ENCODE measurements at places on chromosomes 1 and 21.
A peak's percentile ranks its signal among the peaks of the same experiment; 100 is the strongest.

DNA sequence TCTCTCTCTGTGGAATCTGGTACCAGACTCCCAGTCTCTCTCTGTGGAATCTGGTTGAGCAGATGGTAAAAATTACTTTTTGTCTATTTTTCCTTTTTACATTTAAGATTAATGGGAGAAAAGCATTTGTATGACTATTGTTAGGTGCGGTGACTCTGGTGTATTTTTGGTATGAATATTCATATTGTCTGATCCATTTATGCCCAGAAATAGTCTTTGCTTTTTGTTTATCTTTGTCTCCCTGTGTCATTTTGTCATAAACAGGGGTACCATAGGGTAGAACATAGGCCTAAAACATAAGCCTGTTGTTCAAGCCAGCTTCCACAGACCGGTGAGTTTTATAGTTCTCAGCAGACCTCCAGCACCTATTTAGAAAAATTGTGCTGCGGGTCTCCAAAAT lies 78.7 kb downstream of the ETS2 start:
- DNase-seq, result no peak

- DNase-seq, result peak; percentile 83
Observed at GRCh38 chr1:155277902-155278688, 832 bp downstream of the HCN3 start.

DNA sequence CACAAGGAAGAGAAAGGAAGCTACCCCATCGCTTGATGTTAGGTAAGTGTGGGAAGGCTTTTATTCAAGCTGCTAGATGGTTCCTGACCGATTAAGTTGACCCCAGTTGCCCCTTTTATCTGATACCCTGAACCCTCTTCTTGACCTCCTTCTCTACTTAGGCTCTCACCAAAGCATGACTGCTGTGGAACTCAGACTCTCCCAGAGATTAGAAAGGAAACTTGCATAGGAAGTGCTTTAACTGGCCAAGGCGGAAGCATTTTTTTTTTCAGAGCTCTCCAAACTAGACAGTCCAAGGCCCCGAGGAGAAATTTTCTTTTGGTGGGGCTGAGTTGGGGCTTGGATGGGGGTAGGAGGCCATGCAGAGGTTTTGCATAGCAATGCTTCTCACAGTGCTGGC lies 101.3 kb upstream of the USP24 start:
- no peak for DNase-seq

DNA sequence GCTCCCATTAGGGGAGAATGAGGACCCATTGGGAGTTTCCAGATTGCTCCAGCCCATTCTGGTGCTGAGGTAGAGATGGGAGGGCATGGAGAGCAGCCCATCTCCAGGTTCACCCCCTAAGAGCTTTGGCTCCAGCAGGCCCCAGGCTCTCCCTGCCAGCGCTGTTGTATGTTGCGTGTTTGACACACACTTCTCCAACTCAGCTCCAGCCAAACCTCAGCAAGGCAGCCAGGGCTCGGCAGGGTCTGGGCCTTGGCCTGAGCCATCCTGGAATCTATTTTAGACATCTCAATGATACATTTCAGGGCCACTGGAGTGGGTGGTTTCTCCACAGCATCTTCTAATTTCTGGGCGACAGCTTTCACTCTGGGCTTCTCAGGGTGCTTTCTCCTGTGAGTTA lies 117.0 kb downstream of the NAV1 start:
- no peak for DNase-seq

GRCh38 chr1:203368624-203369451 lies 17.9 kb upstream of the FMOD start:
- DNase-seq, result no peak
